Small intestine (tissue), 16 donors: ENCODE measurements at places on chromosomes 5 and 9. TPM values are rescaled to one million over a fixed set of nuclear protein-coding genes. Genes with fewer than 3 reads are reported as not detected.

- DNase-seq, result peak; percentile 81
Measured at GRCh38 chr9:106862821-106863720, at the start of gene ZNF462. Gene ZNF462 (plus strand): TSS chr9:106863166. CDS start chr9:106923384, 60,218 bp downstream.

- DNase-seq, result no peak
Measured at GRCh38 chr5:78127875-78128274, 166.6 kb downstream of the AP3B1 start.

GRCh38 chr5:107232788-107233187 is 437.9 kb downstream of the EFNA5 start:
- DNase-seq, result no peak

DNA sequence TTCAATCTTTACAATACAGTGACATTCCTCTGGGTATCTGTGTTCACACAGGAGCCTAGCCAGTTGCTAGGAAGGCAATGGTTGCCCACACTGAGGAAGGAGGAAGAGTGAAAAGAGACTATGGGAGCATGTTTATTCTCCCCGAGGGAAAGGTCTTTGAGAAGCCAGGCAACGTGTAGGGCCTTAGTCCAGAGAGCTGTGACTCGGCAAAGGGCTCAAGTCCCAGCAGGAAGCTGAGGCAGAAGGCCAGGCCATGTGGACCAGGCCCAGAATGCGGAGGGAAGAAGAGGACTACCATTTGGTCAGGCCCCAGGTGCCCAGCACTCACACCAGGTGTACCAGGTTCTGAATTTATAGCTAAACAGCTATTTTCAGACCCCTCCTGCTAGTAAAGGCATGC is 136.6 kb upstream of the DMAC1 start:
- no peak for DNase-seq

SMIM33 gene
- polyA plus RNA-seq, result not detected

SPATA31E1 gene
- polyA plus RNA-seq, result 0.74 TPM

PCDHGB5 gene
- polyA plus RNA-seq, result not detected

SNCAIP gene
- polyA plus RNA-seq, result not detected
